NCI-H2171 (cell line): ENCODE measurements at places on chromosomes 3 and 15.
A peak's percentile ranks its signal among the peaks of the same experiment; 100 is the strongest.

GRCh38 chr3:141235661-141236171, 4.1 kb downstream of the PXYLP1 start:
- DNase-seq = no peak

GRCh38 chr3:181384970-181385369, 326.8 kb upstream of the SOX2 start:
- DNase-seq = no peak

GRCh38 chr3:60630953-60631352, 620.3 kb downstream of the FHIT start:
- DNase-seq = no peak

DNA sequence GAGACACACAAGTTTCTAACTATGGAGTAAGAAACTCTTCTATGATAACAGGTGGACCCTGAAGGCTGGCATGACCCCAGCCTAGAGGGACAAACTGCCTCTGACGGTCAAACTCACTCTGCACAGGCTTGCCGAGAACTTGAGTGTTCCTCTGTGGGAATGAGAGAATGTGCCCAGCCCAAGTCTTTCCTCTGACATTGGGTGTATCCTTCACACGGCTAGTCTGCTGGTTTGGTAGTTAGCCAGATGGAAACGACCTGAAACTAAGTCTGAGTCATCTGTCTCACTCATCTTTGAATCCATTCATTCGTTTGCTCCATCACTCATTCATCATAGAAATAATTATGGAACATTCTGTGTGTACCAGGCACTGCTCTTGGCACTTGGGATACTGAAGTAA, 198.4 kb downstream of the ATP10A start:
- DNase-seq = no peak

GRCh38 chr15:88802250-88802990, 816 bp upstream of the ACAN start:
- no peak for DNase-seq

DNA sequence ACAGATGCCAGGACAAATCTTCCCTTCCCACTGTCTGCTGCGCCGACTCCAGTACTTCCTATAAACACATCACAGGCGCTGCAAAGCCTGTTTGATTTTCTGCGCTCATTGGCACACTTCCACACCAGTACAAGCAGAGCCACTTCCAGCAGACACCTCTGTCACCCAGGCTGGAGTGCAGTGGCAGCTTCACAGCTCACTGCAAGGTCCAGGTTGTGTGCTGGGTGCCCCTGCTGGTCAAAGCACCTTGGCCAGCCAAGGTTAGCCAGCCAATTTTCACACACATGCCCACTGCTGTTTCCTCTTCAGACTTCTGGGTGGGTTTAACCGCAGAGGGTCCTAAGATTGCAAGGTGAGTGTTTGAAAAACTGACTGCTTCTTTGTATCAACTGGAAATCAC, 4.9 kb downstream of the CHDH start:
- DNase-seq = no peak

DNA sequence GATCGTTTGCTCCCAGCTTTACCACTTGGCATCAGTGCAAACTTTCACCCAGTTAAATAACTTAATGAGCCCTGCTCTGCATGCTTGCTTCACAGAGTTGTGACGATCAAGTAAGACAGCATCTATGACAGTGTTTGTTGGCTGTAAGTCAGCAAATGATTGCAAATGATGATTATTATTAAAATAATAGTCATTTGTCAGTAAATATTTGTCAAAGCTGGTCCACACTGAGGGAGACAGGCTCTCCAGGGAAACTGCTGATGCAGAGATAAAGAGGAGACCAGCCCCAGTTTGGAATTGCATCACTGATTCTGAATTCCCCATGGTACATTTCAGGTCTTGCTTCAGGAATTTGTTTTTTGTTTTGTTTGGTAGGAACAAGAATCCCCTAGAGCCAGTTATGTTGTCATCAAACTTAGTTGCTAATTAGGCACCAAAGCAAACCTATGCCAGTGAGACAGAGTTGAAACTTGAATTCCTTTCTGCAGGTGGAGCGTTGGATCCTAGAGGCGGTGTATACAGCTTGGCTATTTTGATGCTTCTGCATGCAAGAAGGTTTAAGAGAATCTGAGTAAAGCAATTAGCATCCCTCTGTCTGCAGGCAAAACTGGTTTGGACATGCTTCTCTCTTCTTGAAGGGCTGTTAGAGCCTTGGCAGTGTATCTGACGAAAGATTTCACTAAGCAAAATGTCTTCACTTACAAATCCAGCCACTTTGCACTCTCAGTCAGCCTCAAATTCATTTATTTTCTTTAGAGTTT, 338.6 kb upstream of the TPRG1 start:
- no peak for DNase-seq

GRCh38 chr3:12170207-12170606, 11.5 kb upstream of the TIMP4 start:
- DNase-seq = no peak

DNA sequence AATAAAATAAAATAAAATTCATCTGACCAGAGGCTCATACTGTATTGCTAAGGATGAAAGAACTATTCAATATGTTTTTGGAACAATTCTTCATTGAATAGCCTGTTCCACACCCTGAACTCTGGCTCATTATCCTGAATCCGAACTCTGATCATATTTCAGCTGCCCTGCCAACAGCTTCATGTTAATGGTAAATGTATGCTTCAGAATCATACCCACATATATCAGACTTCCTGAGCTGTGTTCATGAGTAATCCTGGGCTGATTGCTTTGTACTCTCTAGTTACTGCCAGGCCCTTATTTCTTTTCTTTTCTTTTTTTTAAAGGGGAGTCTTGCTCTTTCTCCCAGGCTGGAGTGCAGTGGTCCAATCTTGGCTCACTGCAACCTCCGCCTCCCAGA, 11.8 kb downstream of the INO80 start:
- no peak for DNase-seq

GRCh38 chr3:107643038-107643883, 120.5 kb downstream of the BBX start:
- no peak for DNase-seq

DNA sequence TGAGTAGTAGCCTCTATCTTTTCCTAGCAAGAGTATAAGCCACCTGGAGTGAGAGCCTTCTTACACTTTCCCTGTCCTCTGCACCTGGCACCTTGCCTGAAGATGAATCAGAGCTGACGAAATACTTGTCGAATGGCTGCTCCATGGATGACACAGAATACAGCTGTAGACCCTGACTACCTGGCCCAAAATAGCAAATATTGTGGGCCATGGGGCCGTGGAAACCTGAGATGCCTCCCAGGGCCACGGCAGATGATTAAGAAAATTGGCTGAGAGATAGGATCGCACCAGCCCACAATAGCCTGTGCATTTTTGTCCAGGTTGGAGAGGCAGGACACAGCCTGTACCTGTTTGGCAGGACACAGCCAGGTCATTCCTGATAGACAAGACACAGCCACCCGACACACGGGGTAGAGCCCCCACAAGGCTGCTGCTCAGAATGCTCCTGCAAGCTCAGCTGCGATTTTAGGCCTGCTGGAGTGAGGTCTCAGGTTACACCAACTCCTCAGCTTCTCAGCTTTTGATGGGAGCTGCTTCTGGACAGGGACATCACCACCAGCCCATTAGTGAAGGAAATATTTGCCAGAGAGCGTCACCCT, 22.9 kb upstream of the TPM1 start:
- peak; percentile 46 for DNase-seq

- no peak for DNase-seq
These were observed 31.2 kb downstream of the IQGAP1 start for GRCh38 chr15:90419206-90419605.

DNA sequence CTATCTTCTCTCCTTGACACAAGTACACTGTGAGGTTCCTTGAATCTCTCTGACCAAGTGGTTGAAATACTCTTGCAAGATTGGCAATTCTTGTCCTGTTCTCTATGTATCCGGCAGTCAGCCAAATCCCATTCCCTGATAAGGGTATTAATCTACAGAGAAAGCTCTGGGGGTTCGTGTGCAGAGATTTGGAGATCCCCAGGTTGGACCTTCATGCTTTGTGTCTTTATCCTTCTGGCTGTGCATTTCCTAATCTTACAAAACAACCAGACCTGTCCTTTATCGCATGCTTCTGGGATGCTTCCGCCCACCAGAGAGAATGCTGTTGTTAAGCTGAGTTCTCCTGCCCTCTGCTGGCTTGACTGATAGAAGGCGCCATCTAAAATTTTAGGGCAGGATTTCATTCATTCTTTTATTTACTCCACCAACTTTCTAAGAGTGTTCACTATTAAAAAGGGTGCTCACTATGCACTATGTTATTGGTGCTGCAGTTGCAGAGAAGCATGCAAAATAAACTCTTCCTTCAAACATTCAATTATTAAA, 8.6 kb upstream of the SST start:
- peak; percentile 25 for DNase-seq

GRCh38 chr15:89475661-89476060, 20.7 kb downstream of the RHCG start:
- peak; percentile 30 for DNase-seq

DNA sequence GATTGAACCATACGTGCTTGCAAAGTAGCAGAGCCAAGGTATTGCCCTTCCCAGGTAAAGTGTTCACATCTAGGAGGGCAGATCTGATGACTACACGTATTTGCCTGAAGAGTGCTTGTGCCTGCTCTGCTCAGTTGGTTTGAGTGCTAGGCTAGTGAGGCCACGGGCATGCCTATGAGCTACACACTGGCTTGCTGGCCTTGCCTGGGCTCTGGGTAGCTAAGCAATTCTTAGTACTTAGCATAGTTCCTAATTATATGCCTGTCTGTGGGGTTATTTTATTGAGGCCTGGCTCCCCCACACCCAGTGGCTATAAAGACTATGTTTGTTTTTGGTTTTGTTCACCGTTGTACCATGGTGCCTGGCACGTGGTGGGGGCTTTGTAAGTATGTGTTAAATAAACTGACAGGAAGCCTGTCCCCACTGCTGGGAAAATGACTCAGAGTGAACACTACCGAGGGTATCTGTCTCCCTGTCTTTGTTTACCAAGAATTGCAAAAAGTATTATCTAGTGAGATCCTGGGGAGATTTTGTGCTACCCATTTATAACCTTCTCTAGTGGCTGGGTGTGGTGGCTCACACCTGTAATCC, 72.1 kb upstream of the ETV5 start:
- DNase-seq = no peak

- DNase-seq = no peak
These were observed 497.9 kb upstream of the SGO1 start for GRCh38 chr3:20683910-20684309.

DNA sequence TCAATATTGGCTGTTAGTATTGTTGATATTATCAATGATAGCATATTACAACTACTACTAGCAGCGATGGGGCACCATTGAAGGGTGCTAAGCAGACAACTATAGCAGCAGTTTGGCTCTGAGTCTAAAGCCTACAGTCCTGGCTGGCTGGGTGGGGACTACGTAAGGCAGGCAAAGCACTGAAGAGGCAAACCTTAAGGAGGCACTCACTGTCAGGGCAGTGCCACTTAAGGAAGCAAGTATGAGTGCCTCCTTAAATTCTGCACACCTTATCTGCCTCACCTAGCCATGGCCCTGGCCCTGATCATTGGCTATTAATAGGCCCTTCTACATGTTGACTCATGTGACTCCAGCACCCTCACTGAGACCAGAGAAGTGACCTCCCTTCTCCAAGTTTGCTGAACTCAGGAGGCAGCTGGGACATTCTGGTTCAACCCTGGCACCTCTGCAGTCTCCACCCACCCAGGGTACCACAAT, 20.6 kb downstream of the CDCP1 start:
- no peak for DNase-seq

GRCh38 chr3:127589600-127590281, 792 bp downstream of the TPRA1 start:
- no peak for DNase-seq

GRCh38 chr15:81011593-81011992, 10.9 kb downstream of the TLNRD1 start:
- DNase-seq = no peak

DNA sequence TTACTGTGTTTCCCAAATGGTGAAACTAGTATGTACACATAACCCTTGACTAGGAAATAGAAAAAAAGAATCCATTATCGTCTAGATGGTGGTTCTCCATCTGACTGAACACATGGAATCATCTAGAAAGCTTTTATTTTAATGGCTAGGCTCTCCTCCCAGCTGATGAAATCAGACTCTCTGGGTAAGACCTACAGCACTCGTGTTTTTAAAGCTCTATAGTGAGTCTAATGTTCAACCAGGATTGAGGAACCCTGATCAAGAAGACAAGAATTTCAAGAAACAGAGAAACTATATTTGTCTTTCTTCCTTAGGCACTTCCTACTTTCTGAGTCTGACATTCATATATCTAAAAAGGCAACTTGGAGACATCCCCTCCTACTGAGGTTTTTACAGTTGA, 118.8 kb downstream of the TMCO5A start:
- no peak for DNase-seq

- DNase-seq = no peak
These were observed 167.3 kb upstream of the THBS1 start for GRCh38 chr15:39413558-39413957.

- DNase-seq = no peak
These were observed 2.4 kb downstream of the GPR171 start for GRCh38 chr3:151200586-151200985.

GRCh38 chr3:133301731-133302130, 98.1 kb upstream of the BFSP2 start:
- no peak for DNase-seq

GRCh38 chr3:24829629-24830229, 335.1 kb upstream of the THRB start:
- no peak for DNase-seq

DNA sequence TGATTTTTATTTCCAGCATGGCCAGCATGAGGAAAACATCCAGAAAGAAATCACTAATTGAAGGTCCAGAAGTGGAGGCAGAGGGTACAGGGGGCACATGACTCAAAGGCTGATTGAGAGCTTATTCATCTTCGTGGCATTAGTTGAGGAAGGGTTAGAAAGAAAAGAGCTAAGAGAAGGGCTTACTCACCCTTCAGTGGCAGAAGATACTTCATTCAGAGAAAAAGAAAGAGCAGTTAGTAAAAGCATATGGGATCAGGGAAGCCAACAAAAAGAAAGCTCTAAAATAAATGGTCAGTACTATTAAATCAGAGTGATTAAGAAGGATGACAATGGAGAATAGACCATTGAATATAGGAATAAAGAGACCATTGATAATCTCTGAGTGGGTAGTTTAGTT, 25.2 kb downstream of the GAP43 start:
- DNase-seq = no peak

DNA sequence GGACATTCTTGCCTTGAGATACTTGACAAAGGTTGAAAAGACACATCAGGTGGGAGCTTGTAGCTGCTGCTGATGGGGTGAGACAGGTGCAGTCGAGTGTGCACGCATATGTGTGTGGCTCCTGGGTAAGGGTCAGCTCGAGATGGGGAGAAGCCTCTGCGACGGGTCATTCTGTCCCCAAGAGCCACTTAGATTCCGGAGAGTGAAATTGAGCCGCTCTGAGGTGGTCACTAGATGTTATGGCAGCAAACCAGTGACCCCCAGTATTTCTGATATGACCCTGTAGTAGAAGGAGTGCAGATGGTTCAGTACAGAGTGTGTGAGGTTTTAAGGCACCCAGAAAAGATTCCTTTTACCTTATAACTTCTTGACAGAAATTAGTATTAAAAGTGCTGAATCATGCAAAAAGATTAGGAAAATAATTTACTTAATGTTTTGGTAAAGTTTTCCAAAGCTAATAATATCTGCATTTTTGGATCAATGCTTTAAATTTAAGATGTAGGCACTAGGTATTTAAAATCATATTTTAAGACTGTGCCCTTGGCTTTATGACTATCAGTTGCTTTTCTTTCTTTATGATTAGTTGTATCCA, 241.9 kb upstream of the TOPAZ1 start:
- DNase-seq = no peak

GRCh38 chr3:33278163-33278562, 921 bp downstream of the FBXL2 start:
- DNase-seq = peak; percentile 50
